NB4 (cell line): ENCODE measurements at places on chromosomes 12 and 14.

- no peak for DNase-seq
Observed at GRCh38 chr12:78566456-78566855, 298.1 kb upstream of the SYT1 start.

DNA sequence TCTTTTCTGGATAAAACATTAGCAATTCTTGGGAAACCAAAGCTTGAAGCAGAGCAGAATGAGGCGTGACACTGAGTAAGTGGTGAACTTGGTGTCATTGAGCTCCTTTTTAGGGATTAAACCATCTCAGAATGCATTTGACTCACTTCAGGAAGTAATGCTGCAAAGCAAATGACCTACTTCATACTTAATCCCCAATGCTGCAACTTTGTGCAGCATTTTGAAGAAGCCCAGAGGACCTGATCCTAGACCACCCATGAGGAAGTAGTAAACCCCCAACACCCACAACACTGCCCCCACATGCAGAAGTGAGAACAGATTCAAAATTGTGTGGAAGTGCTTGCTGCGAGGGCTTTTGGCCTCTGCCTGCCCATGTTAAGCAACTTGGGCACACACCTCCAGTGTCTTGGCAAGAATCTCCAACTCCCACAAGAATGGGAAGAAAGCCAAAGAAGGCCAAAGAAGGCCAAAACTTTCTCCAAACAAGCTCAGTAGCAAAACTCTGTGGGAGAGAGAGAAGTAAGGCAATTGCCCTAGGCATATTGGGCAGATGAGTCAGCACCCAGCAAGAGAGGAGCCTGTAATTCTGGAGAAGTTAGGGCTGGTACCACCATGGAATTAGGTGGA lies 69.2 kb upstream of the ETV6 start:
- peak; percentile 89 for DNase-seq

- DNase-seq, result no peak
Observed at GRCh38 chr12:109892748-109893147, 7.3 kb upstream of the TCHP start.

- DNase-seq, result no peak
Observed at GRCh38 chr14:68208626-68209317, 389.2 kb downstream of the RAD51B start.

- no peak for DNase-seq
Observed at GRCh38 chr12:62306569-62307530, 46.6 kb downstream of the USP15 start.

GRCh38 chr14:89252887-89253532 lies 164.0 kb downstream of the FOXN3 start:
- DNase-seq, result peak; percentile 39

- no peak for DNase-seq
Observed at GRCh38 chr14:84708865-84709264, 821.1 kb upstream of the FLRT2 start.
